ENCODE measurements at places on chromosomes 5 and 9. TPM values are rescaled to one million over a fixed set of nuclear protein-coding genes. Genes with fewer than 3 reads are reported as not detected.

PCDHA7 gene
- 0.20 TPM for total RNA-seq

LOX gene
- 8.8 TPM for total RNA-seq

PHYHD1 gene
- 46.2 TPM for total RNA-seq

ADRA1B gene
- 0.31 TPM for total RNA-seq

ANKRD31 gene
- total RNA-seq: 0.16 TPM

SOHLH1 gene
- total RNA-seq: not detected

GRCh38 chr5:79055017-79055416 lies 14.5 kb downstream of the DMGDH start:
- no peak for DNase-seq

- no peak for DNase-seq
Measured at GRCh38 chr5:172881691-172882370, 47.8 kb downstream of the ERGIC1 start.

GRCh38 chr5:76791461-76791860 lies 27.4 kb upstream of the F2RL1 start:
- no peak for DNase-seq

- no peak for DNase-seq
Measured at GRCh38 chr5:35765921-35766320, 90.8 kb upstream of the IL7R start.

DNA sequence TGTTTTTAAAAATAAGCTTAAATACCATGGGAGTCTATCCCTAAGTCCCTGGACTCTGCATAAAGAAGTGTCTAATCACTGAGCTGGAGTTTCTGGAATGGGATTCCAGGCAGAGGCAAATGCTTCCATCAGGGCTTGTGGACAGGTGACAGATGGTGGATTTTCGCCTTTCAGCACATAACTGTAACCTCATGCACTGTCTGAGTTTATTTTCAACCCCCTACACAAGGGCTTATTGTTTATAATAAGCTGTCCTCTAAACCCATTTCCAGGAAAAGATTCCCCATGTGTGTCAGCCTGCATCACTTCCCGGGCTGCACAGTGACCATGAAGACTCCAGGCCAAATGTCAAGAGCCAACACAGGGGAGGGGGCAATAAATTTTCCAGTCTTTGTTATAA lies 264.0 kb downstream of the PIK3R1 start:
- DNase-seq: no peak

GRCh38 chr9:9387511-9388115 lies 1225.2 kb downstream of the PTPRD start:
- DNase-seq: no peak

DNA sequence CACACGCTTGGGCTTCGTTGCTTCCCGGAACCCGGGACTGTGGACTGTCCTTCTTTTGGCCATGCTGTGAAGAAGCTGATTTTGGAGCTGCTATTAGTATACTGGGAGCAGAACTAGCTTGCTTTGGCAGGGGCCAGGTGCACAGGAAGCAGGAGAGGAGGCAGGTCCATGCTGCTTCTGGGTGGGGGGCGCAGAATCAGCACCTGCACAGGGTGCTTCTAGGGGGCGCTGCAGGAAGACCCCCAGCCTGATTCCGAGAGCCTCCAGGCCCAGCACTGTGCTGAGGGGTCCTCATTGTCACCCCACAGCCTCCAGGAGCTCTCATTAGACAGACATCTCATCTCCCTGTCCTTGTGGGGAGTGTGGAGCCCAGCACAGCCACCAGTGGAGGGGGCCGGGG lies 252.6 kb upstream of the IRX4 start:
- no peak for DNase-seq

GRCh38 chr5:52985306-52985705 lies 3.8 kb upstream of the ITGA2 start:
- no peak for DNase-seq

GRCh38 chr9:6413365-6414246 lies 607 bp downstream of the UHRF2 start:
- DNase-seq: peak; percentile 78

DNA sequence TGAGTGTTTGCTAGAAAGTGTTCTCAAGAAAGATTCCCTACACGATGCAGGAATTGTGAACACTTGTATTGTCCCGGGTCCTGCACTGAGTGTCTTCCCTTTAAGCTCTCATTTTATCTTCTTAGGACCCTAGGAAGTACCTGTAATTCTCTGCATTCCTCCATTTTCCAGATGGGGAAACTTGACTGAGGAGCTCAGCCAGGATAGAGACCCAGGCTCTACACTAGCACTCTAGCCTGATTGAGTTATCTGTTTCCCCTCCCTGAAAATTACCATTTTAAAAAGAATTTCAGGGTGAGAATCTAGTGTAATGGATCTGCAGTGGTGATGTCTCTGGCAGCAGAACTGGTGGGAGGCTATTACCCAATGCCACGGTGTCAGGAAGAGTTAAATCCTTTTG lies 453.9 kb downstream of the KDM4C start:
- DNase-seq: no peak

- no peak for DNase-seq
Measured at GRCh38 chr5:55638455-55638854, 73.7 kb downstream of the SLC38A9 start.

DNA sequence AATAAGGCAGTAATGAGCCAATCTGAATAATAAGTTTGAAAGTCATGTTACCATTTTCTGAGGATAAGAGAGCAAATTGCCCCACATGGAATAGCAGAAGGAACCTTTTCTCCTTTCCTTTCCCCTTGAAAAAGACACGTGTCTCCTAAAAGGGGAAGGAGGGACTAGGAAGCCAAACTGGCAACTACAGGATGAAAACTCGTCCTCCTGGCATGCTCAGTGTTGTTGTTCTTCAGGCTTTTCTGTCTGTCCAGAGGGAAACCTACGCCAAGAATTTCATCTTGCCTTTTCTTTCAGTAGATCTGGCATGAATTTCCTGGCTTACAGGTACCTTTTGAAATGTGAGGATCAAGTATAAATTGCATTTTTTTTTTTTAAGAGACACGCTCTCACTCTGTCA lies 355.9 kb upstream of the TLE4 start:
- no peak for DNase-seq

GRCh38 chr9:129556491-129557191 lies 64.3 kb downstream of the C9orf50 start:
- no peak for DNase-seq

GRCh38 chr5:147361441-147362175 lies 126.8 kb downstream of the STK32A start:
- DNase-seq: no peak

- DNase-seq: no peak
Measured at GRCh38 chr5:68460147-68460798, 244.7 kb downstream of the PIK3R1 start.

- no peak for DNase-seq
Measured at GRCh38 chr9:70594386-70594944, 180.0 kb upstream of the KLF9 start.

DNA sequence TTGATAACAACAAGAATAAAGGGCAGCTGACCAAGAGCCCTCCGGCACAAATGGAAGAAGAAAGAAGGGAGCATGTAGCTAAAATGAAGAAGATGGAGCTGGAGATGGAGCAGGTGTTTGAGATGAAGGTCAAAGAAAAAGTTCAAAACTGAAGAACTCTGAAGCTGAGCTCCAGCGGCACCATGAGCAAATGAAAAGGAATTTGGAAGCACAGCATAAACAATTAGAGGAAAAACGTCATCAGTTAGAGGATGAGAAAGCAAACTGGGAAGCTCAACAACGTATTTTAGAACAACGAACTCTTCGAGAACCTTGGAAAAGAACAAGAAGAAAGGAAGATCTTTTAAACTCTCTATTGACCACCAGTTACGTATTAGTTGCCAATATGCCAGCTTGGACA lies 100.9 kb downstream of the GABBR2 start:
- no peak for DNase-seq

DNA sequence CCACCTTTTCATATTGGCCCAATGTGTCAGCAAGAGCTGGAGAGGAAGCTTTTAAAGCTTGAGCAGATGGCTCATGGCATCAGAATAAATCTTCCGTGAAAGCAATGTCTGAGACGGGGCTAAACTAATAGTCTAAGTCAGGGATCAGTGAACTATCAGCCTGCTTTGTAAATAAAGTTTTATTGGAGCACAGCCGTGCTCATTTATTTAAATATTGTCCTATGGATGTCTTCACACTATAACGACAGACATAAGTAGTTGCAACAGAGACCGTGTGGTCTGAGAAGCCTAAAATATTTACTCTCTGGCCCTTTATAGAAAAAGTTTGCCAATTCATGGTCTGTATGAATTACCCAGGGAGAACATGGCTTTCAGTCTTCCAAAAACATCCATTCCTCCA lies 85.6 kb upstream of the SLC44A1 start:
- no peak for DNase-seq

DNA sequence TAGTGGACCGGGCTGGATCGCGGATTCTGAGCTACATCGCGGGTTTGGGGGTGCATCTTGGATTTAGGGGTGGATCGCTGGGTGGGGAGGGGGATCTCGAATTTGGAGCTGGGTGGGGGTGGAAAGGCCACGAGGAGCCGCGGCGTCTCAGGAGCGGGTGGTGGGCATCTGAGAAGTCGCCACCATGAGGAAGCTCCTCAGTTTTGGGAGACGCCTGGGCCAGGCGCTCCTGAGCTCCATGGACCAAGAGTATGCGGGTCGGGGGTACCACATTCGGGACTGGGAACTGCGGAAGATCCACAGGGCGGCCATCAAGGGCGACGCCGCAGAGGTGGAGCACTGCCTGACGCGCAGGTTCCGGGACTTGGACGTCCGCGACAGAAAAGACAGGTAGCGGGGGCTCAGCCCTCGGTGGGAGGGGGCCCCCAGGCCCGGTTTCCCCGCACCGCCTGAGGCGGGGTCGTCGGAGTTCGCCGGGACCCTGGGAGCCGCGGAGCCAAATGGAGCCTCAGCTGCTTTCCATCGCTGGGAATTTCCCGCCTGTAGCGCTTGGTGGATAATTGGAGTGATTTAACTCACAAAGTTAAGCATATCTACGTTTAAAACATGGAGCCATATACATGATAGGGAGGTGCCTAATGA lies 376 bp downstream of the ANKRD18B start:
- DNase-seq: no peak
